GM23338 (cell line): ENCODE measurements at places on chromosomes 12 and 14. TPM values are rescaled to one million over a fixed set of nuclear protein-coding genes. Genes with fewer than 3 reads are reported as not detected.

FAM181A gene
- not detected in 2 replicates for total RNA-seq

RND1 gene
- 7.4 and 10.4 TPM in 2 replicates for total RNA-seq

ASB2 gene
- total RNA-seq: 1.2 and 2.3 TPM in 2 replicates

CD163 gene
- 0.04 TPM in 1 of 2 replicates, not detected in the other for total RNA-seq
